Right renal pelvis (tissue), 4 donors: ENCODE measurements at places on chromosomes 4 and X.

GRCh38 chr4:110510277-110510676 lies 34.3 kb downstream of the ENPEP start:
- DNase-seq: no peak

GRCh38 chr4:183636503-183636902 lies 22.5 kb downstream of the RWDD4 start:
- DNase-seq: no peak

GRCh38 chr4:150970685-150971151 lies 44.4 kb downstream of the LRBA start:
- no peak for DNase-seq

GRCh38 chrX:136697156-136697555 lies 49.2 kb downstream of the CD40LG start:
- no peak for DNase-seq

DNA sequence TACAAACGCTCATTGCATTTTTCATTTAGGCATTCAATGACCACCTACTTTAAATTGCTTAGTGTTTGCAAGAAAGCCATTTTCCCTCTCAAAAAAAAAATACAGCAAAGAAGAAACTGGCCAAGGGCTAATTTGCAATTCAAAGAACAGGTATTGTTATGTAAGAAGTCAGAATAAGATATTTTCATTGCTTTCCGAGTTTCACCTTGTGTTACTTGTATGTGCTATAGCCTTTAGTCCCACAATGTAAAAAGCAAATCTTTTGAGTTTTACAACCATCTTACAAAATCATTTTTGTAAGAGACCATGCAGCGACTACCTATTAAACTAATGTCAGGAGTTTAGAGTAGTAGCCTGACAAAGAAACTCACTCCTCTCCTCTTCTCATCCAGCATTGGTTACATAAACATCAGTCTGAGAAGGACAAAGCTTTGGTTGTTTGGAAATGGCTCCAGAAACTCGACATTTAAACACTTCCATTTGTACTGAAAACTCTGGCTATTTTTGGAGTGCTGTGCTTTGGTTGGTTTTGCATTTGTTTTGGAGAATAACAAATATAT lies 15.3 kb downstream of the TENM3 start:
- DNase-seq: no peak

GRCh38 chr4:7155590-7156071 lies 36.7 kb upstream of the SORCS2 start:
- no peak for DNase-seq

- no peak for DNase-seq
These were observed 37.6 kb downstream of the SRPX2 start for GRCh38 chrX:100681599-100681998.

- no peak for DNase-seq
These were observed 702 bp downstream of the MMGT1 start for GRCh38 chrX:135973025-135973547.

DNA sequence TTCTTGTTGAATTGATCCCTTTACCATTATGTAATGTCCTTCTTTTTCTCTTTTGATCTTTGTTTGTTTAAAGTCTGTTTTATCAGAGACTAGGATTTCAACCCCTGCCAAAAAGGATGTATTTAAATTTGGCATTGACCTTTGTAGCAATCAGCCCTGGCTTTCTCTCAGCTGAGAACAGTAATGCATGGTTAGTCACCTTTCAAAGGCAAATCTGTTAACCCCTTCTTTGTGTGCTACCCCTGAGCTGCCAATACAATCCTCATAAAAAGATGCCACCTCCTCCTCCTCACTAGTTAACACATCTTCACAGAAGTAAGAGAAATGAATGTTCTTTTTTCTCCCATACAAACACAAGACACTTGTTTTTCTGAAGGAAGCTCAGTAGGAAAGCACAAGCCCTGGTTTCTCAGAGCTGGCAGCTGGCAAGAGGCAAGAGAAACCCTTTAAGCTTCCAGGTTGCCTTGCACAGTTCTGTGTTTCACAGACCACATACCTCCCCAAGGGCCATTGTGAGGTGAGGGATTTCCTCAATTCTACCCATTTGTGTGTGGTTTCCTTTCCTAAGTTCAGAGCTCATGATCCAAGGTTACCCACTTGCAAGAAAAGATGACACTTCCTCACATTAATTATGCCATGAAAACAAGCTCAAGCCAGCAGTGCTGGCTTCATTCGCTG lies 122.6 kb downstream of the RCHY1 start:
- no peak for DNase-seq

- DNase-seq: no peak
These were observed 1697.1 kb downstream of the STIM2 start for GRCh38 chr4:28557755-28558154.
